ENCODE measurements at places on chromosomes 4 and X.

DNA sequence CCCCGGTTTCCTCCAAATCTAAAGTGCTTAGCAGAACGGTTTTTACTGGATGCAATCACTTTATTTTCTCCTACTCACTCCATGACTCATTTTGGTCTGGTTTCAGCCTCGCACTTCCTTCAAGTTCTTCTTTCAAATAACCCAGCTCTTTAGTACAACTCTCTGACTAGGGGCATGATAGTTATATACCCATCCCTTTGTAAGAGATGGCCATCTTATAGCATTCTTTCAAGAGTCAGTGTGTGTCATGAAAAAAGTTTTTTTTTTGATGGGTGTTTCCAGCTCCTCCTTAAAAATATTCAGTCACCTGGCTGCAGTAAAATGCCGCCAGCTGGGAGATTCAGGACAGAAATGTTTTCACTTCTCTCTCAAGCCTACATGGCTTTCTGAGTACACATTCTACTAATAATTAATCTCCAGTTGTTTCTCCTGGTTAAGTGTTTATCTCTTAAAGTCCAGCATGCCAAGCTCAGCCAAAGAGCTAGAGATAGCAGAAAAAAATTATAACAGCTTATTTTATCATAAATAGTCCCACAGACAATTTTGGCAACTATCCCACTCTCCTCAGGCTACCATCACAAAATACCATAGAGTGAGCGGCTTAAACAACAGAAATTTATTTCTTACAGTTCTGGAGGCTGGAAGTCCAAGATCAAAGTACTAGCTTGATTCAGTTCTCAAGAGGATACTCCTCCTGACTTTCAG, 139.3 kb downstream of the GASK1B start:
- peak; percentile 75 for DNase-seq

DNA sequence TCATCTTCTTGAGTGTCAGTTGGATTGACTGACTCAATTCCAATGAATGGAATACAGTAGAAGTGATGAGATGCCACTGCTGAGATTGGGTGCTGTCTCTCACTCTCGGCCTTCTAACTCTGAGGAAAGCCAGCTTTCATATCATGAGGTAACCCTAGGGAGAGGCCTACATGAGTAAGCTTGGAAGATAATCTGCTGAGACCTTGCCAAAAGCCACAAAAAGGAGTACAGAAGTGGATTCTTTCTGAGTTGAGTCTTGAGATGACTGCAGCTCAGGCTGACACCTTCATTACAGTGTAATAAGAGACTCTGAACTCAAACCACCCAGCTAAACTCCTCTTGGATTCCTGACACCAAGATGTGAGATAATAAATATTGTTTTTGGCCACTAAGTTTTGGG, 537.4 kb upstream of the MAGEB18 start:
- DNase-seq, result peak; percentile 81

GRCh38 chr4:182975806-182976205, 58.6 kb upstream of the DCTD start:
- peak; percentile 78 for DNase-seq

DNA sequence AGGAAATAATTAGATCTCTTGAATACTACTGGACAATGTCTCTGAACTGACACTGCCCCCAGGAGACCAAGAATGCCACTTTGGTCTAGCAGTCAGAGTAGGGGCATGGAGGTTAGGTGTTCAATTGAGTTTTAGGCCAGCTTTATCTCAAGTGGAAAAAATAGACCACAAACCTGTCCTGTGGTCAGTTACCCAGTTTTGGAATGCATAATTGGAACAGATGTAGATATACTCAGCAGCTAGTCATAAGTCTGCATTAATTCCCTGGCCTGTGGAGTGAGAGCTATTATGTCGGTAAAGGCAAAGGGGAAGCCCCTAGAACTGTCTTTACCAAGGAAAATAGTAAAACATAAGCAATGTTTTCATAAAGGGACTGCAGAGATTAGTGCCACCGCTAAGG, 587.7 kb downstream of the GLUD2 start:
- peak; percentile 6 for DNase-seq

DNA sequence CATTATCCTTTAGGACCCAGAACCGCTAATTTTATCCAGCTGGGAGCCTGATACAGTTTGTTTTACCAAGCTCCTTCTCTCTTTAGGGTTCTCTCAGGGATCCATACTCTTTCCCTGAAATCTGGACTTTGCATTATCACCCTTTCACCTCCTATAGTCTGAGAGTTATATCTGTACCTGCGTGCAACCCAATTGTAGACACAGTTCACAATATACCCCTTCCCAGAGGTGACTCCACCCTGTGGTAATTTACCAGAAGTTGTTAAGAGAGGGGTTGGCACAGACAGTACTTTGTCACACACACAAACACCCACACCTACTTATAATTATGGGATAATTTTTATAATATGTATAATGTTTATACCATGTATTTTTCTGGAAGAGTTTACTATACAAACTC, 275.8 kb upstream of the NR3C2 start:
- no peak for DNase-seq

DNA sequence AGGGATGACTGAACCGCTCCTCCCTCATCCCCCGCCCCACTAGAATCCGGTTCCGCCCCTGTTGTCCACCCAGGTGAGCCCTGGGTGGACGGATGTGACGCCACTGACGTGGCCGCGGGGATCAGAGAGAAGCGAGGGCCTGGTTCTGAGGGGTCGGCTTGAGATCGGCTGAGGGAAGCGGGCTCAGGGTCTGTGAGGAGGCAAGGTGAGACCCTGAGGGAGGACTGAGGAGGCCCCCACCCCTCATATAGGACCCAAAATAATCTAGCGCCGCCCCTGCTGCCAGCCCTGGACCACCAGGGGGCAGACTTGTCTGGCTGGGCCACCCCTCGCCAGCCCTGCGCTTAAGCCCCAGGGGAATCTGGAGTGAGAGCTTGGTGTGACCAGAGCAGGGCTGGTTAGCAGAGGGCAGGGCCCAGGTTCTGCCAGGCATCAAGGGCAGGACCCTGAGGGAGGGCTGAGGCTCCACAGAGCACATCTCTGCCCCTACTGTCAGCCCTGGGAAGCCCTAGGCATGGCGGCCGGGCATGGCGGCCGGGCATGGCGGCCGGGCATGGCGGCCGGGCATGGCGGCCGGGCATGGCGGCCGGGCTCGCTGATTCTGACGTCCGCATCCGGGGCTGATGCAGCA, at the start of gene MAGEA8:
TSS of gene MAGEA8 (plus strand) at position 103 of the 631 bp plus-strand sequence. CDS start 3,090 bp downstream, outside the sequence.
- no peak for DNase-seq

- peak; percentile 32 for DNase-seq
These were observed 60.8 kb downstream of the REPS2 start for GRCh38 chrX:17007134-17007768.

- no peak for DNase-seq
These were observed 263.8 kb downstream of the ARHGAP24 start for GRCh38 chr4:85738721-85739120.

DNA sequence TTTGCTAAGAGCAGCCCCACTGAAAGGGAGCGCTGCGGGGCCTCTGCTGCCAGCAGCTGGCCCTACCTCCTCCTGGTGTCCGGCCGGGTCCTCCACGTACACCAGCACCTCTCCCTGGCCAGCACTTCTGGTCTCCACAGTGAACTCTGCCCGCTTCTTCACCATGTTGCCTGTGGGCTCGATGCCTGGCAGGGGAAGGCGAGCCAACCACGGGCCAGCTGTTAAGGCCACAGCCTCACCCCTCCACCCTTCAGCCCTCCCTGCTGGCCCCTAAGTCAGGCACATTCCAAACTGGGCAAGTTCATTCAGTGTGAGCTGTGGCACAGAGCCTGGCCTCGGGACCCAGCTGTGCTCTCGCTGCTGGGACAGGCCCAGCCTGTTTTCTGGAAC, 7.8 kb downstream of the FLNA start:
- no peak for DNase-seq

DNA sequence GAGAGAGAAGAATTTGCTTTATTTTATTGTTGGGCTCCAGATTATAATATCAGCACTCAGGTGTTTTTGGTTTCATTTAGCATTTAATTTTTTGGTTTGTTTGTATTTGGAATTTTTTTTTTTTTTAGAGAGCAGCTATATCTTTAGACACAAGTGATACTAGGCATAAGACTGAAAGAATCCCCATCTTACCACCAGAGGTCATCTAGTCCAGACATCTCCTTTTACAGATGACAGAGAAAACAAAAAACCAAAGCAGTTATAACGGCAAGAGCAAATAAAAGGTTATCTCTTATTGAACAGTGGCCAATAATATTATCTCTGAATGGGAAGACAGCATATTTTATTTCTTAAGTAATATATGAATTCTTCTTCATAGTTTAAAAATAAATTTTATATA, 22.8 kb downstream of the USP38 start:
- DNase-seq, result peak; percentile 64

- DNase-seq, result peak; percentile 90
These were observed 57.0 kb downstream of the XAGE2 start for GRCh38 chrX:52425775-52426174.
